NCI-H1436 (cell line): ENCODE measurements at places on chromosomes 5 and 9.

GRCh38 chr5:115440782-115441451, 103.7 kb downstream of the FEM1C start:
- DNase-seq = no peak

DNA sequence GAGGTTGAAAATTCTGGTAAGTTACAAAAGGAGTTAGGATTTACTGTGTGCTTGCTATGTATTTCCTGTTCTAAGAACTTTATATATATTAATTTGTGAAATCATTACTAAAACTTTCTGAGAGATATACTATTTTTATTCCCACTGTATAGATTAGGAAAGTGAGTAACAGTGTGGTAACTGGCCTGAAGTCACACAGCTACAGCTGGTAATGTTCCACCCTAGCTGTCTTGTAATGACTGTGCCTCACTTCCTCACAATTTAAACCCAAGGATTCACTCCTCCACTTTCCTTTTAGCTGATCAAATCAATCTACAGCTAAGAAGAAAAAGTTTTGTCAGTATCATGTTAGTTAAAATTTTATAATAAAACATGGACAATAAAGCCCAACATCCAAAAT, 278.8 kb downstream of the GAS1 start:
- no peak for DNase-seq

DNA sequence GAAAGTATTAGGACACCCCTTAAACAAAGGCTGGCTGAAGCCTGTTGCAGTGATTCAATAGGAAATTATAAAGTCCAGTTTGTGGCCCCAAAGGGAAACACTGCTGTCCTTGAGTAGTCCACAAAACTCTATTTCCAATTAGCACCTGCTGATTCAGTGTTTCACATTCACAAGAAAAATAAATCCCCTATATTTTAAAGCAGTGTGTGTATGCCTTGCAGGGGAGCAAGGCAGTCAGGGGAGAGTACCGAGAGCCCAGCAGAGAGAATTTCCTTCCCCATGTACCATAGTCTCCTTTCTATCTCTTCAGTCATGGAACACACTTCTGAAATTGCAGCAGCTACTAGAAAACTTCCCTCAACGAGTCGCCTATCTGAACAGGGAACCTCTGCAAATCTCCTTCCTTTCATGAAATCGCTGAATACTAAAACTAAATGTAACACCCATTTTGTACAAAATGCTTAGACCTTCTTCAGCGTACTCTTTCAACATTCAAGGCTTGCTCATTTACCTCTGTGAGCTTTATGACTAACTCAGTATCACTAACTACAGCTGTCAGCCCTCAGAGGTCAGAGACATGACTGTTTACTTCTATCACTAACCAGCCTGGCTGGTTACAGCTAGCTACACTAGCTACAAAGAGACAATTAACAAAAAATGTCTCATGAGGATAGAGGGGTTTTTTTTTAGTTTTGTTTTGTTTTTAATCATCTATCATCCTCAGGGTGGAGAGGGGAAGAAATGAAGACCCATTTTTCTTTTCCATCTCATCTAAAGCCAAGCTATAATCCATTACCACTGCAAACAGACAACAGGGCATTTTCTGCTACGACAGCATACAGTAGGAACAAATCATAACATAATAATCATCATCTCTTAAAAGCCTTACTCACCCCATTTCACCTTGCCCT, 188.7 kb downstream of the EBF1 start:
- DNase-seq = no peak

DNA sequence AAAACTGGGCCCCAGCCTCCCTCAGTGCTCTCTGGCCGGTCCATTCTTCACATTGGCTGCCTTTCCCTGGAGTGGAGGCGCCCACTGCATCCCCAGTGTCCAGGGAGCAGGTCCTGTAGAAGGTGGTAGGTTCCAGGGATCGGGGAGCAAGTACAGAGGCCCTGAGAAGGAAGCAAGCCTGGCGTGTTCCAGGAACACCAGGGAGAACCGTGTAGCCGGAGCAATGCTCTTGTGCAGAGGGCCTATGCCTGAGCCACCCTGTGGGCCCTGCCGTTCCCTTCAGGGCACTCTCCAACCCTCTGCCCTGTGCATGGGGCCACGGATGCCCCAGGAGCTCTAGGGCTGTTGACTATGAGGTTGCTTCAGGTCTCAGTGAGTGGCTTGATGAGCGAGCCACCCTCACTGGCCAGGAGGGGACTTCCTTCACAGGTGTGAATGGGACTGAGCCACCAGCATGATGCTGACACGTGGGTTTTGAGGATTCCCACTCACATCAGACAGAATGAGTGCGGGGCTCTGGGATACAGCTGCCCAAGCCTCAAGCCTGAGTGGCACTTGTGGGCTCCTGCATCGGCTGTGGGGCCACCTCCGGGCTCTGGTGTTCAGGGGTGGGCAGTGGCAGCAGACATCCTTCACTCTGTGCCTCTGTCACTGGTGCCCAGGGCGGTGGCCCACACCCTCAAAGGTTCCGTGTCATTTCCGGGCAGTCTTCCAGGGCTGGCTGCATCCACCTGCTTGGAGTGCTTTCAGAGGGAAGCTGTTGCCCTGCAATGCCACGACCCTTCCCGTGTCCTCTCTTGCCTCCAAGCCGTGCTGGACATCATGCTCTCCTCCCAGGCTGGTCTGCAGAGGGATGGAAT, 54.4 kb downstream of the ADAMTS2 start:
- no peak for DNase-seq

- no peak for DNase-seq
Observed at GRCh38 chr5:141343242-141343952, at the start of gene PCDHGA3. PCDHGA3 (plus strand) TSS chr5:141343829; CDS start chr5:141344034, 205 bp downstream.

DNA sequence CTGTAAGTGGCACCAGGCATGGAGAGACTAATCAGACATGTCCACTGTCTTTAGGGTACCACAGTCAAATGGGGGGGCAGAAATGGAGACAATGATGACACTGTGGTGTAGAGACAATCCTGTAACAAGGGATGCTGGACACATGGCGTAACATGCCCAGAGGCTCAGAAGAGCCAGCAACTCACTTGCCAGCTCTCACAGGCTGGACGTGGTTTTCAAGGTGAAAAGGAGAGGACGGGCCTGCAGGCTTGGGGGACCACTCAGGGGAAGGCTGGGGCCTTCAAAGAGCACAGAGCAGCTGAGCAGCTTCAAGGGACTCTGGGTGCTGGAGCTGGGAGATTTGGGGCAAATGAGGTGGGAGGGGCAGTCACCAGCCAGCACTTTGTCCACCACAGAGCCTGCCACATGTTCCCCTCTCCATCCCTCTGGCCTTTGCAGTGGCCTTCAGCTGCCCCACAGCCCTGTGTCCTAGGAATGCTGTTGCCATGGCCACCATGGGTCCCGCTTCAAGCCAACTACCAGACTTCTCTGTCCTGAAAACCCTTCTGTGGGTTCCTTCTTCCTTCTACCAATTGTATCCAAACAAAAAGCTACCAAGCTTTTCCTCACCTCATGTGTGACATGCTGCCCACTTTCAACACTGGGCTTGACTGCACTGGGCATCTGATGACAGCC, 140.4 kb downstream of the GABBR2 start:
- no peak for DNase-seq

DNA sequence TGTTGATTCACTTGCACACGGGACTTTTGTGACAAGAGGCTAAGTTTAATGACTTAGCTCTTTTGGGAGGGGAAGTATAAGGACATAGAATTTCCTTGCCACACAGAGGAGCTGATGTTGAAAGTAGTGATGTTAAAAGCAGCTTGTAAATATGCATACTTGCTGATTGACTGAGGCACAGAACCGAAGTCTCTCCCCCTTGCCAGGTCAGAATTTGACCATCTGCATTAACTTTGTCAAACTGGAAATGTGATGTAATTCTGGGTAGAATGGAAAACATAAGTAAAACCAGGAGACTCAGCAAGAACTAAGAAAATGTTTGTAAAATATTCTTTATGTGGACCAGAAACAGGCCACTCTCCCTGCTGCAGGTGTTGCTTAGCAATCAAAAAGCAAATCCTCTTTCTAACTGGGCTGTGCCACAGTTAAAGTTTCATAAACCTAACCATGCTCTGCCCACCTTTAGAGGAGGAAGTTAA, 284.2 kb downstream of the NR3C1 start:
- no peak for DNase-seq

DNA sequence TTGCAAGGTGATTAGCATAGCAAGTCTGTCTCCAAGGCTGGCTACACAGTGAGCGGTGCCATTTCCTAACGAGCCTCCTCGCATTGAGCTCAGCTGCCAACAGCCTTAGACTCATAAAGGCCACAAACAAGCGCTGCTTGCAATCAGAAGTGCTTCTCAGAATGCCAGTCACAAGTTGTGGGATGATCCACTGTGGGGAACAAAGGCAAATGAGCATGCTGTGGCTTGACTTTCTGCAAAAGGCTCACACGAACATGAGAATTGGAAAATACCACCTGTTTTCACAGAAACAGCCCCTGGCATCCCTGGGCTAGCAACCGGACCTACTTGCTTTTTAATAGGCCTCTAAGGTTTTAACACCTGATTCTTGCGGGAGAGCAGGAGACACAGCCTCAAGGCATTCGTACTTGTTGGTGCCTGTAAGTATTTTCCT, 215.5 kb downstream of the FANCC start:
- DNase-seq = no peak

DNA sequence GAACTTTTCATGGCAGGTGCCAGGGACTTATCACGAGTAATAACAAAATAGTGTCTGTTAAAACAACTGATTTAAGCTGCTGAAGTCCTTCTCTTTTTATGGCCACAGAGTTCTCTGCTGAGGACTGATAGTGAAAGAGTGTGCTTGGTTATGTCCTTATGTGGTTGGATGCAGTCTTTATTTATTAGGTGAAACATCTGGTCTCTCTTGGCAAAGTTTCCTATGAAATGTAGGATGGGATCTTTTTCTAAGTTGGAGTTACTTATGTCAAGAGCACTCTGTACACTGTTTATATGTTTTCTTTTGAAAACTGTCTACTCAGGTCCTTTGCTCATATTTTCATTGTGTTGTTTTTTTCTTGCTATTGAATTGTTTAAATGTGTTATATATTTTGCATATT, 1816.1 kb upstream of the C9orf72 start:
- DNase-seq = no peak

- DNase-seq = no peak
Observed at GRCh38 chr5:165185716-165186115, 1680.3 kb downstream of the MAT2B start.

GRCh38 chr5:168667301-168667840, 88.2 kb upstream of the PANK3 start:
- no peak for DNase-seq

DNA sequence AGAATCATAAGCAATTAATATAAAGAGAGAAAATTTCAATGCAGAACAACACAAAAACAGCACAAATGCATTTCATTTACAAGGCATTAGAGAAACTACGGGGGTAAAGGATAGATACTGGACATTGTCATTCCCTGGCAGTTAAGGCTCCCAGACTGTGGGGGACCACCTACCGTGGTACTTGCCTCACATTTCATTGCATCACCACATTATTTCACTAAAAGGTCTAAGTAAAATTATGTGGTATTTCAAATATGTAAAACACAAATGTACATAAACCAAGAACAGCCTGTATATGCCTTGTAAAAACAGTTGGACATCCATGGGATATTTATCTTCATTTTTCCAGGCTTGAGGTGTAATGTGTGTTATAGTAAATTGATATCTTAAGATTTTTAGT, 571.2 kb upstream of the ZNF462 start:
- no peak for DNase-seq

DNA sequence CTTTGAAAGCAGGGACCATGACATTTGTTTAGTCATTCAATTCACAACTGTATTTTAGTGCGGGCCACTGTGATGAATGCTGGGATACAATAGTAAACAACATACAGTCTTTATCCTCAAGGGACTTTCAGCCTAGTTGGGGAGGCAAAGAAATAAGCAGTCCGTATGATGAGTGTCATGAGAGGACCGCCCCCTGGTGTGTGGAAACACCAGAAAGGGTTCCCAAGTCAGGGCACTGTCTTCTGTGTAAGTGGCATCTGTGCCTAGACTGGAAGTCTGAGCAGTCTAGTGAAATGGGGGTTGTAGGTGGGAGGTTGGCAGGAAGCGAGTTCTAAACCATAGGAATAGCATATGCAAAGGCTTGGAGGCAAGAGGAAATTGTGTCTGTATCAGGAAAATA, 6.8 kb downstream of the C9orf43 start:
- peak; percentile 1 for DNase-seq

GRCh38 chr9:131441441-131441840, 47.6 kb downstream of the PRRC2B start:
- no peak for DNase-seq

DNA sequence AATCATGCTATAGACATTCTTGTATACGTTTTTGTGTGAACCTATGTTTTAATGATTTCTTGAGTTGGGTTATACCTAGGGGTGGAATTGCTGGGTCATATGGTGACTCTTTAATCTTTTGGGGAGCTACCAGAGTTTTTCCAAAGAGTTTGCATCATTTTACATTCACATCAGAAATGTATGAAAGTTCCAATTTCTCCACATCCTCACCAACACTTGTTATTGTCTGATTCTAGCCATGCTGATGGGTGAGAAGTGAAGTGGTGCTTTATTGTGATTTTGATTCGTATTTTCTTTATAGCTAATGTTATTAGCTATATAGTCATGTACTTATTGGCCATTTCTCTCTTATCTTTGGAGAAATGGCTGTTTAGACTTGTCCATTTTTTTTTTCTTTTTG, 18.1 kb downstream of the OCLN start:
- no peak for DNase-seq

GRCh38 chr5:143924311-143924978, 112.5 kb downstream of the HMHB1 start:
- DNase-seq = no peak

DNA sequence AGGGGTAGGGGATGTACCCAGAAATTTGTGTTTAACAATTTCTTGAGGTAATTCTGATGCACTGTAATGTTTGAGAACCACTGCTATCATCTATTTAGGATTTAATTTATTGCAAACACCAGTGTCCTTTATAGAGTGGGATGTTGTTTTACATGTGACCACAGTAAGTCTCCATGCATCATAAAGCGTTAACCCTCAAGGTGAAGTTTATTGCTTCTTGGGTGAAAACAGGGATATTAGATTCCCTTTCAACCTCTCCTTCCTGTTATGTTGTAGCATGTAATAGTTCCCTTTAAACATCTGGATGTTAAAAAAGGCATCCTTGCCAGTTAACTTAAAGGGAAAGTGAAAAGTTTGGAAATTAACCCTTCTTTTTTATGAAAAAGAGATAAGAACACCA, 35.8 kb upstream of the ATG10 start:
- no peak for DNase-seq

- DNase-seq = no peak
Observed at GRCh38 chr5:102767862-102768261, 12.8 kb downstream of the PAM start.
